NCI-H345 (cell line): ENCODE measurements at places on chromosomes 3 and 15.

DNA sequence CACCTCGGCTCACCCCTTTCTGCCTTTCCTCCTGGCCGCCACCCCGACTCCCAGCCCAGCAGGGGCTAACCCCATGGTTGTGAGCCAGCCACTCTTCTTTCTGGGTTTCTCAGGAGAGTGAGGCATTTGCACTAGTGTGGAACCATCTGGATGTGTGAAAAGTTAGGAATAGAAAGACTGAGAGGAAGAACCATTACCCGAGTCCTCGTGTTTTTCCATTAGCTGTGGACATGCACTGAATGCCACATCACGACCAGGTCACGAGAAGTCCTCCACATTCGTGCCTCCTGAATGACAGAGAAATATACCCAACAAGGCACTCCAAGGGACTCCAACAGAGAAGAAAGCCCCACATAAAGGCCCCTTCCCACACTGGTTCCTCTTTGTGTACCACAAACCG is 18.0 kb upstream of the RAD18 start:
- no peak for DNase-seq

DNA sequence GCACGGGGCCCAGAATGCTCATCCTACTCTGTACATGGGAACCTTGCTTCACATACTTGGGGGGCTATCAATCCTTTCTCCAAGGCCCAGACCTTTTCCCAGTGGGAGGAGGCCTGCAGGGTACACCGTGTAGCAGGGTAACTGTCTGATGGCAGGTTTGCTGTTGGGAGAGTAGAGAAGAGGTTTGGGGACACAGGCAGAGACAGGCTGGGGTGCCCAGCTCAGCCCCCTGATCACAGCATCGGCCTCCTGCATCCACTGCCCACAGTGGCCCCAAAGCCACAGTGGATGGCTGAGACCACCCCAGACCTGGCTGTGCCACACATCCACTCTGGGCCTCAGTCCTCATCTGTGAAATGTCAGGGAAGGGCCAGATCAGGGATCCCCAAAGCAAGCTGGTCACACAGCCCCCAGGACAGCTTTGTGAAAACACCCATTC is 5.6 kb downstream of the CHRNA3 start:
- no peak for DNase-seq

DNA sequence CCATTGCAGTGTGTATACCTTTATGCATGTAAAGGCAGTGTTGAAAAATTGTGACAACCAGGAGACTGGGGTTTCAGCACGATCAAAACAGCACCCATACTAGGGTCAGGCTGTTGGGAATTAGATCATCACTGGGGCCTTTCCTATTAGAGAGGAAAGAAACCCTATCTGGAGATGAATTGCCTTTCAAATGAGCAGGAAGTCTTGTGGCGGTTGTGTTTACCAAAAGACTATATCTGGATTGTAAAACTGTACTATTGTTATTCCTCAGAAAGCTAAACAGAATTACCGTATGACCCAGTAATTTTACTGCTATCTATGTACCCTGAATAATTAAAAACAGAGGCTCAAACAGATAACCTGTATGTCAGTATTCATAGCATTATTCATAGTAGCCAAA is 10.1 kb downstream of the UBE2E1 start:
- no peak for DNase-seq

DNA sequence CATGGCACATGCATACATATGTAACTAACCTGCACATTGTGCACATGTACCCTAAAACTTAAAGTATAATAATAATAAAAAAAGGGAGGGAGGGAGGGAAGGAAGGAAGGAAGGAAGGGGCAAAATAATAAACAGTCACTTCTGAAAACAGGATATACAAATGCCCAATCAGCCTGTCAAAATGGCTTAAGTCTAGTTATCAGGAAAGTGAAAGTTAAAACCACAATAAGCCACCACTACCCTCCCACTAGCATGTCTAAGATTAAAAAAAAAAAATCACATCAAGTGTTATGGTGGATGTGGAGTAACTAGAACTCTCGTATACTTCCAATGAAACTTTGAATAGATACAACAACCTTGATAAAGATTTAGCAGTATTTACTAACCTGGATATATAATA is 145.6 kb upstream of the GMNC start:
- no peak for DNase-seq

- no peak for DNase-seq
Observed at GRCh38 chr15:61130950-61131942, 97.9 kb downstream of the RORA start.

DNA sequence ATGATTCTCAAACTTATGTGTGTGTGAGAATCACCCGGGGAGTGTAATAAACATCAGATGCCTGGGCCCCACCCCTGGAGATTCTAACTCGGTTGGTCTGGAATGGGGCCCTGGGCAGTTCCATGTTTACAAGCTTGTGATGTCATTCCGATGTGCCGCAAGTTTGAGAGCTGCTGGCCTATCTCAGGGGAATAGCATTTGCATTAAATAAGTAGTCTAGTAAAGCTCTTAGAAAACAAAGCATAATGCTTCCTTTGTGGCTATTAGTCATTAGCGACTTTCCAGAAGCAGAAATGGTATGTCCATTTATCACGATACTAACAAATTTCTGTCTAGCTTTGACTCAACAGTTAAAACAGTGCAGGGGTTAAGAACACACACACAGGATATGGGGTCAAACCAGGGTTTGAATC is 20.9 kb downstream of the PGBD4 start:
- no peak for DNase-seq

- DNase-seq, result no peak
Observed at GRCh38 chr15:77627067-77627466, 5.6 kb downstream of the LINGO1 start.

- no peak for DNase-seq
Observed at GRCh38 chr15:42018306-42019224, 2.3 kb downstream of the PLA2G4E start.

DNA sequence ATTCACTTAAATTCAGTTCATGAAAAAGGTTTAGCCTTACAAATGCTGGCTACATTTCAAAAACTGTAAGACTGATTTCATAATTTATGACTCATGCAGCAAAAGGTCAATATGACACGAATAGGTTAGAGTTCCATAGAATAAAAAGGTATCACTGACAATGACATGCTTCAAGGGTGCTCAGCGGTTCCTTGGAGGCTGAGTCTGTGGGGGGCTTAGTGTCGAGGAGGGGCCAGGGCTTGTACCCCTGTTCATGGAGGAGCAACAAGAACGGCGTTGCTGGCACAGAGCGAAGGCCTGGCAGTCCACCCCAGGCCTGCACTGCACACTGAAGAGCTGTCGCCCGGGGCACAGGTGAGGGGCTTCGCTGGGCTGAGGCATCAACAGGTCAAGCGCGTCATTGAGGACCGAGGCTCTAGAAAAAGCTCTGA is 174.2 kb downstream of the NR1D2 start:
- no peak for DNase-seq

GRCh38 chr15:77851691-77852090 is 219.0 kb upstream of the LINGO1 start:
- peak; percentile 67 for DNase-seq

GRCh38 chr3:137766876-137767537 is 2.9 kb downstream of the SOX14 start:
- no peak for DNase-seq

DNA sequence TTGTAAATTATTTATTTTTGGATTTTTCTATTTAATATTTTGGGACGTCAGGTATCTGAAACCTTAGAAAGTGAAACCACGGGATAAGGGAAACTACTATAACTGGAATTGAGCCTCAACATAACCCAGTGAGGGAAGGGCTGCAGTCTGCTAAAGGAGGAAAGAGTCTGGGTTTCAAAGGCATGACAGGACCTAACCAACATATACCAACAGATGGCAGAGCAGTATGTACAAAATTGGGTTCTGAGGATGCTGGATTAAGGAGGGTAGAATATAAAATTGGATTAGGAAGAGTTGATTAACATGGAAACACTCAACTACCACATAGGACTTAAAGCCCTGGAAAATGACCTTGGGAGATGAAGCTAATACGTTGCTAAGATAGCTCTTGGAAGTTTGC is 603.5 kb downstream of the MECOM start:
- DNase-seq, result no peak

GRCh38 chr3:171260466-171260865 is 199.7 kb downstream of the TNIK start:
- DNase-seq, result no peak

DNA sequence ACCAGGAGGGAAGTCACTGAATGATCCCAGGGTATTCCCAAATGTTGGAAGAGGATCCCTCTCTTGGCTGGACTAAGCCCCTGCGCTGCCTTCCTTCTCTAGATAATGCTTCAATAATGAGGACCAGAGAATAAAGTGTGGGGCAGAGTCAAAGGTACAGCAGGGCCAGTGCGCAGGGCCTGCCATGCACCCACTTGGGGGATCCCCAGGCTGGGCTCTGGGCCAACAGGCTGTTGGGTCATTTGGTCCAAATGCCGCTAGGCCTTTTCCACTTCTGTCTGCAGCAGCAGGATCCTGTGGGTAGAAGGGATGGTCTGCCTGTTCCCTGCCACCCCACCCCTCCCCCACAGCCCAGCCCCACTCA is 5.7 kb upstream of the CLK3 start:
- no peak for DNase-seq

- DNase-seq, result peak; percentile 20
Observed at GRCh38 chr3:195807681-195808121, 4.0 kb downstream of the MUC4 start.

DNA sequence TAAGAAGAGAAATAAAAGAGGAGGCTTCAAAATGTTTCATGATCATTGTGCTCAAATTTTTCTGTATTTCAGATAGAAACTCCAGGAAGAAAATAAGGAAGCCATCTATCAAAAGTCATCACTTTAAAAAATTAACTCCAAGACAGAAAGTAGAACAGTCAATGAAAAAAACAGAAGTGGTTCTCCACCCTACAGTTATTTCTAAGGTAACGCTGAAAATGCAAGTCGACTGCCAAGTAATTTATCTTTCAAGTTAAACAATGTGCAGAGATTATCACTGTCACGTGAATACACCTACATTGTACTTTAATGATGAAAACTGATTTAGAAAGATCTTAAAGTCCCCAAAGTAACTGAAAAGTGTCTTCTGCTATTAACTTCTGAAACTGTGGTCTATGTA is 78.5 kb upstream of the SNRPA1 start:
- DNase-seq, result no peak

GRCh38 chr3:184716622-184717398 is 4.9 kb upstream of the MAGEF1 start:
- peak; percentile 43 for DNase-seq

DNA sequence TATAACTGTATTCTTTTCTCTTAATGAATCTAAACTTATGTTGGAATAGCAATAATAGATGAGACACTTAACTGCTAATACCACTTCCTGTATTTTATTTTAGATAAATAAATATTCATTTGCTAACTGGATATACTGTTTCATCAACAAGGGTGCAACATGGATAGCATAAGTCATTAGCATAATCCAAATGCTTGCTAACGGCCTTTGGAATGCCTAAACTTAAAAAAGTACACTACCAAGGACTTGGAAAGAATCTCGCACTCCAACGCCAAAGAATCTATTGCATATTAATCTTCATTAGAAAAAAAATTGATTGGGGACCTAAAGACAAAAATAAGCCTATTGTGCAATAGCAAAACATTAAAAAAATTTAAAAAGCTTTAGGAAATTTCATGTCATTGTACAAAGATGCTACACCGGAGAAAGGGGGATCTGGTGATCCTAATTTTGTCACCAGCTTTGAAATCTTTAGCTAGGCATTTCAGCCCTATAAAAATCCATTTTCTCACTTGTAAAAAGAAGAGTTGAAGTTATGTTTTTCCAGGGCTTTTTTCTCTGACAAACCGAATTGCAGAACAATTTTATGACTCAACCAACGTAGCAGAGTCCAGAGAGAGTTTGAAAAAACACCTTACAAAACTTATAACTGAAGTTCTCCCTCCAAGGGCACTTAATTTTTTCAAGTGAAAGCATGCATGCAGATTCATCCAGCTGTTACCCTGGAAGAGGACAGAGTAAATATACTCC is 4.1 kb downstream of the VGLL3 start:
- DNase-seq, result no peak

DNA sequence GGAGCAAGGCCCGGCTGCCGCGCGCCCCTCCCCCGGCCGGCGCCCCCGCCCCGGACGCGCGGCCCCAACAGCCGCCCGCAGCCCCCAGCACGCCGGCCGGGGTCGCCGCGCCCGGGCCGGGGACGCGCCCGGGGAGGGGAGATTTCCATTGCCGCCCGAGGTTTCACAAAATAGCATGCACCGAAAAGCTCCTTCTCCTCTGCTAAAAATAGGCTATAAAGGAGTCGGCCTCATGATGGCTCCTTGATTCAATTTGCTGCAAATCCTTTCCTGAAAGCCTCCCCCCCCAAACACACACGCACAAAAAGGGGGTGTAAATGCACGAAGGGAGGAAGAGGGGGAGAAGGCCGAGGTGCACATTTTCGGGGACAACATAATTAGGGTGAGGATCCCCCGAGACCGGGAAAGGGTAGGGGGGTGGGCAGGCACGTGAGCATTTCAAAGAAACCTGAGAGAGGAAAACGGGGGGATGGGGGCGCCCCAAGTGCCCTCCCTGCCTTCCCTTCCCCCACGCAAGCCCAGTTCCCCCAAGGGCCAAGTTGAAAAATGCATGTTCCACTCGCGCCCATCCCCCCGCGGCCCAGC is 734 bp downstream of the TBL1XR1 start:
- DNase-seq, result peak; percentile 22

- DNase-seq, result no peak
Observed at GRCh38 chr3:178295292-178295912, 240.8 kb upstream of the KCNMB2 start.

- DNase-seq, result no peak
Observed at GRCh38 chr3:72153477-72154314, 368.7 kb upstream of the PROK2 start.

DNA sequence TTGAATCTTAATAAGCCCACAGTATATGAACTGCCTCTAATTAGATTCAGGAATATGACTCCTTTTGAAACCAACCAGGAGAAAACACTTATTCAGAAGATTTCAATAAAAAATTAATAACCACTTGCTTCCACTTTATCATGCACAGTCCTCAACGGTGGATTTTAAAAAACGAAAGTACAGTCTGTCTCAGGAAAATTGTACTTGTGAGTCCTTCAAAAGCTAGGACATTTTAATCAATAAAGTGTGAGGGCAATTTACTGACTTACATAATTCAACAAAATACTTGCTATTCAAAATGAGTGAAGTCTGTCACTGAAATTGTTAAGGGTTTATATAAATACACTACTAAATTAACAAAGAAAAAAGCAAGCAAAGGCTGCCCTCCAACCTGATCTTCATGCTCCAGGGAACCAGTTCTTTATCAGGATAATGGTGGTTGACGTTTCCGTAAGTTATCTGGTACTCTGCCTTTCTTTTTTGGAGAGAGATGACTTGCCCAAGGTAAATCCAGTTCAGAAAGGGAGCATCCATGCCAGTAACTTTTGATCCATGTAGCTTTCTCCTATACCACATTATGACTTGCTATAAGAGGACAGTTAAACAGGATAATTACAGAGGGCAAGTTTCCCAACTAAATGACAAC is 17.0 kb downstream of the SUCLG2 start:
- DNase-seq, result no peak

- DNase-seq, result no peak
Observed at GRCh38 chr3:124784686-124785382, 54.6 kb downstream of the UMPS start.
